ENCODE measurements at places on chromosomes 3 and 15.
A peak's percentile ranks its signal among the peaks of the same experiment; 100 is the strongest.

- DNase-seq, result no peak
Measured at GRCh38 chr3:27976933-27977332, 254.8 kb upstream of the EOMES start.

- DNase-seq, result no peak
Measured at GRCh38 chr15:31840849-31841476, 189.4 kb upstream of the CHRNA7 start.

- DNase-seq, result no peak
Measured at GRCh38 chr3:33433843-33434242, 6.4 kb downstream of the UBP1 start.

GRCh38 chr15:99961011-99961441, 227.8 kb upstream of the LYSMD4 start:
- peak; percentile 73 for DNase-seq

GRCh38 chr15:93358166-93359059, 269.4 kb upstream of the RGMA start:
- DNase-seq, result peak; percentile 81

GRCh38 chr15:70008697-70009290, 88.9 kb downstream of the TLE3 start:
- no peak for DNase-seq

GRCh38 chr3:111517801-111518200, 24.2 kb upstream of the CD96 start:
- DNase-seq, result peak; percentile 52

DNA sequence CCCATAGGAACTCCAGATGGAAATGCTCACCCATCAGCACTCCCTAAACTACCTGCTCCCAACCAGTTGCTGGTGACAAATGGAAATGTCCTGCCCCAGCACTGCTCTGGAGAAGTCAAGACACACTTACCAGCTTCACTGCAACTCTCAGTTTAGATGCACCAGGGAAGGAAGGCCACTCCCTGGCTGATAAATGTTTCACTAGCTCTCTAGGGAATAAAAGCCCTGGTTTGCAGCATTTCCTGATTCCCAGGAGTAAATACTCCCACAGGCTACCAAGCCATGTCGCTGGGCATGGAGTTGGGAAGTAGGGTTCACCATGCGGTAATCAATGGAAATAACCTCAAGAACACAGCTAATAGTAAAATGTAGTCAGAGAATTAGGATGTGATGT, 112.0 kb upstream of the NEO1 start:
- no peak for DNase-seq

DNA sequence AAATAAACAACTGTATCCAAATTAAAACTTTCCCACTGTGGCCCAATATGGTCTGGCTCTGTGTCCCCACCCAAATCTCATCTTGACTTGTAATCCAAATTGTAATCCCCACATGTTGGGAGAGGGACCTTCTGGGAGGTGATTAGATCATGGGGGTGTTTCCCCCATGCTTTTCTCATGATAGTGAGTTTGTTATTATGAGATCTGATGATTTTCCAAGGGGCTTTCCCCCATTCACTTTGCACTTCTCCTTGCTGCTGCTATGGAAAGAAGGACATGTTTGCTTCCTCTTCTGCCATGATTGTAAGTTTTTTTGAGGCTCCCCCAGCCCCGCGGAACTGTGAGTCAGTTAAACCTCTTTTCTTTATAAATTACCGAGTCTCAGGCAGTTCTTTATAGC, 55.0 kb downstream of the MINDY4B start:
- DNase-seq, result no peak

GRCh38 chr3:155049959-155050358, 30.2 kb upstream of the MME start:
- DNase-seq, result no peak

GRCh38 chr3:9749296-9749644, 482 bp upstream of the OGG1 start:
- DNase-seq, result no peak

DNA sequence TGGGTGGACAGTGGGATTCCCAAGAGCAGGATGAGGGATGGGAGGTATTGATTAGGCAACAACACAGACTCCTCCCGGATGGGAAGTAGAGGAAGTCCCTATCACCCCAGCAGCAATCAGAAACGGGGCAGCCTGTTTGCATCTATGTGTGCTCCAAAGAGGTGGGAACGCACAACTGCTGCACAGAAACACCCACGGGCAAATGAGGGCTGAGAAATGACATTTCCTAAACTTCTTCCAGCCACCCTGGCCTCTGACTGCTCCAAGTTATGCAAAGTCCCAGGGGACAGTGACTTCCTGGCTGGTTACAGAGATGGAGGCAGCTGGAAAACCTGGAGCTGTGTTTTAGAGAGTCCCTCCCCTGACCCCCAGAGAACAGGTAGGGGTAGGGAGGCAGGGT, 42.6 kb downstream of the HCN4 start:
- DNase-seq, result peak; percentile 35

DNA sequence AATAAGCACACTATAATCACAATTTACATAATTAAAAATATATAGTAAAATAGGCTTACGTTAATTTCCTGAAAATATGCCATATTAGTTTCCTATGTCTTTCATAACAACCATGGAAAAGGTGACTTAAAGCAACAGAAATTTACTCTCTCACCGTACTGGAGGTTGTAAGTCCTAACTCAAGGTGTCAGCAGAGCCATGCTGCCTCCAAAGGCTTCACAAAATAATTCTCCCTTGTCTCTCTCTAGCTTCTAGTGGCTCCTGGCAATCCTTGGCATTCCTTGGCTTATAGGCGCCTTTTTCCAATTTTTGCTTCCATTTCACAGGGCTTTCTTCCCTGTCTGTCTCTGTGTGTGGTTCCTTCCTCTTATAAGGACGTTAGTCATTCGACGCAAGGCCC, 7.6 kb downstream of the SI start:
- DNase-seq, result no peak

- DNase-seq, result peak; percentile 1
Measured at GRCh38 chr3:47456984-47457383, 18.8 kb downstream of the SCAP start.

DNA sequence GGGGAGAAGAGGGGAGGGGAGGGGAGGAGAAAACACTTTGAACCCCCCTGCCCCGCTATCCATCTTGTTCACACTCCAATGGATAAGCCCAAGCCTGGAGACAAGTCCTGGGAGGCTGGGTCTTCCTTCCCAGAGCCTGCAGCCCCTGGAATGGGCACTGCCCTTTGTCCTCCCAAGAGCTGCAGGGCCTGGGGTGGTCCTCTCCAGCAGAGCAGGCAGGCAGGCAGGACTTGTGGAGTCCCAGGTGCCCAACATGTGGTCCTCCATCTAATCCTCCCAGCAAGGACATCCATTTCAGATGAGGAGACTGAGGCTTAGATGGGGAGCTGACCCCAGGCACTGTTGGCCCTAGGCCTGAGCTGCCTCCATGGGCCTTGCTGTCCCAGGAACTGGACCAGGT, 10.4 kb upstream of the MESP2 start:
- DNase-seq, result no peak

- DNase-seq, result no peak
Measured at GRCh38 chr15:79896131-79896633, 632 bp downstream of the MTHFS start.

GRCh38 chr15:70528816-70529215, 234.5 kb downstream of the UACA start:
- DNase-seq, result peak; percentile 32

DNA sequence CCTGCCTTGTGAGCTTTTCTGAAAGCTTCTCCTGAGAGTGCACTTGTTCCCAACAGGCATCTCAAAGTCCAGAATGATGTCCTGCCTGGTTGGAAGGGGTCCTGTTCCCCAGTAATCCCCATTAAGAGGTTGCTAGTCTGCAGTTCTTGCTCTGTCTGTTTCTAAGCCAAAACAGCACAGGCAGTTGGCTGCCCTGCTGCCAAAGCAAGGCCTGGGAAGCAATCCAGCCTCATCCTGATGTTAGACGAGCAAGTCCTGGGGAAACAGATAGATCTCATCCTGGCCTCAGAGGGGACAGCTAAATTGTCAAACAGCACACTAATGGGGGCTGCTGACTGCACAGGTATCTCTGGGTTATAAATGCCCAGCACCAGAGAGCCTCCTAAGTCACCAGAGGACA, 198.0 kb downstream of the EPHB1 start:
- DNase-seq, result no peak

GRCh38 chr3:16484216-16484615, 29.3 kb downstream of the RFTN1 start:
- DNase-seq, result no peak

- no peak for DNase-seq
Measured at GRCh38 chr15:72172796-72173195, 24.8 kb downstream of the GRAMD2A start.

- no peak for DNase-seq
Measured at GRCh38 chr3:184258926-184259325, 2.4 kb downstream of the CAMK2N2 start.

- peak; percentile 39 for DNase-seq
Measured at GRCh38 chr15:78314181-78314581, 14.8 kb upstream of the SKIC8 start.

DNA sequence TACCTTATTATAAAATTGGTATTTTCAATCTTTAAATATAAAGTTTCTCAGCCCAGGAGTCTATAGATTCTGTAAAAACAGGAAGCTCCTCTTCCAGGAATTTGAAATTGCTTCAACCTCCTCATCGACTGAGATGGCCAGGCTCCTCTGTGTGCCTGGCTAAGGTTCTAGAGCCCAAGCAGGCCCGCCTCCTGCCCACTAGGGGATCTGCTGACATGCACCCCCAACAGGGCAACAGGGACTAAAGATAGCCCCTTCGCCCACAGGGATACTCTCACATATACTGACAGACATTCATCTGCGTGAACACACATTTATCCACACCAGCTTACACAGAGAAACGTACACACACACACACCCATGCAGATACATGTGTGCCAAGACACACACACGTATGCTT, 183.1 kb upstream of the TLE3 start:
- DNase-seq, result no peak

- no peak for DNase-seq
Measured at GRCh38 chr15:38362355-38362754, 91.6 kb upstream of the FAM98B start.

DNA sequence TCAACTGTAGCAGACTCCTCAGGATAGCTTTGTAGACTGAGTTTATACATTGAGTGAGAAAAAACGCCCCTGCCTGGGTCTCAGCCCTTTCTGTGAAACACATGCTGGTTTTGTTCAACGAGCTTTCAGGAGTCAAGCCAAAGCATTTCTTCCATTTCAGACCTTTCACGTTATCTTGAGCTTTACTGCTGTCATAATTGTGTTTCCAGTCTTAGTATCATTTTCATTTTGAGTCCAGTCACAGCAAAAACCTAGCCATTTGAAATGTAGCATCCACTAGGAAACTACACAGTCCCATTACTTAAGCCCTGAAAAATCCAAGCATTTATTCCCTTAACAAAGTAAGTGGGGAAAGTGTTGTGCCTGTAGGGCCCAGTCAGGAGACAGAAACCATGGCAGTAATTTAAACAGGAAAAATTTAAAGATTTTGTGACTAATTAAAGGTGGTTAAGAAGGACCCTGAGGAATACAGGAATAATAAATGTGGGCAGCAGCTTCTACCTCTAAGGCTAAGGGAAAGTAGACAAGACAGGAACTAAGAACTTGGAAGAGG, 110.1 kb upstream of the ABHD17C start:
- peak; percentile 43 for DNase-seq

GRCh38 chr3:22971497-22971896, 231.6 kb upstream of the UBE2E2 start:
- no peak for DNase-seq

DNA sequence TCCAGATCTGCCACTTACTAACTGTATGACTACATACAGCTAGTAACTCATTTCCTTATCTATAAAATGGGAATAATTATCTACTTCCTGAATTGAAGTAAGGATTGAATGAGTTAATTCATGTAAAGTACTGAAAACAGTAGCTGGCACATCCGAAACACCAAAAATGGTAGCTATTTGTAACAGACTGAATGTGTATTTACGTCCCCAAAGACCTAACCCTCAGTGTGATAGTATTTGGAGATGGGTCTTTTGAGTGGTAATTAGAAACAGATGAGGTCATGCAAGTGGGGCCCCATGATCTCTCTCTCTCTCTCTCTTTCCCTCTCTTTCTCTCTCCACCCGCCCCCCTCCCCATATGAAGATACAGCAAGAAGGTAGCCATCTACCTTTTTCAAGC, 146.2 kb downstream of the PLCH1 start:
- DNase-seq, result no peak

GRCh38 chr3:45409921-45410320, 21.5 kb downstream of the LARS2 start:
- no peak for DNase-seq

DNA sequence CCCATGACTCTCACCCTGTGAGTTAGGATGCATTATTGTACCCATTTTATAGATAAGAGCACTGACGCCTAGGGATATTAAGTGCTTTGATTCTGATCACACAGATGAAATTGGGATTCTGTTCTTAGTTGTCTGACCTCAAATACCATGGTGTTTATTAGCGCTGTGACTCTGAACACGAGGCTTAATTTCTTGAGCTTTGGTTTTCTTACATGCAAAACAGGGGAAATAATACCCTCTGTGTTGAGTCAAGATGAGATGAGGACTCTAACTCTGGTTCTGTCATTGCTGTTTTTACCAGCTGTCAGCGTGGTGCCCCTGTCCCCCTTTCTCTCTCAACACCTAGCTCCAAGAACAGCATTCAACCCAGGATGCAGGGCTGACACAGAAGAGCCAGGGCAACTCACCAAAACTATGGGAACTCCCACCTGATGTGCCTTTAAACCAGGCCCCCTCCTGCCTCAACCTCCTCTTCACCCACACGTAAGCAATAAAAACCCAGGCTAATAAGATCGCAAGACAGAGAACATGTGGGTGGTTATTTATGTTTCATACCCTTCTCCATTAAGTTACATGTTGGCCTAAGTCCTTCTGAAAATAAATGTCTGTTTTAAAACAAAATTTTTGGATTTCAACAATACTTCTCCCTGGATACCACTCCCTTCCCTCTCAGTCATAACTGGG, 100.1 kb upstream of the SPATA12 start:
- DNase-seq, result no peak

DNA sequence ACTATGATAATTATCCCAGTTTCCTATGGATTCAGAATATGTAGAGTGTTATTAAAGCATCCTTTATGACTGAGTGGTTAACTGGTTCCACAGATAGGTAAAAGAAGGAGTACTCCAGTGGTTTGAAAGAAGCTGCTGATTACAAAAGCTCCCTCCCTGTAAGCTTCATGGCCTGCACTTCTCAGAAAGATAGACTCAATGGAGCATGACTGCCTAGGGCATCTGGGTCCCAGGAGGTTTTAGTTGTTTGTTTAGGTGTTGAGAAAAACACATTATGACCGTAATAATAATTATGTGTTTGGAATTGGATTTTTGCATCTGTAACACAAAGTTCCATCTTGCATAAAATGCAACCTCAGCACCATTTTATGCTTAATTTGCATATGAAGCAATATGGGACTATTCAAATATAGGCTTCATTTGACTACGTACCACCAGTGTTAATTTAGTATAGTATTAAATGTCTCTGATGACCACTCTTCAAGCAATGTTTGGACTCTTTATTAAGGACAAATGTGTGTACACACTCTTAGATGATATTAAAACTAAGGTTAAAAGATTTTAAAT, 121.1 kb downstream of the ROBO2 start:
- no peak for DNase-seq

Measured in islet precursor cell (in vitro differentiated cells).